ENCODE measurements at places on chromosomes 5 and 9.
A peak's percentile ranks its signal among the peaks of the same experiment; 100 is the strongest.

GRCh38 chr5:145847499-145848497 is 12.7 kb upstream of the PRELID2 start:
- peak; percentile 67 for DNase-seq

GRCh38 chr5:94130077-94130476 is 388.7 kb upstream of the POU5F2 start:
- no peak for DNase-seq

DNA sequence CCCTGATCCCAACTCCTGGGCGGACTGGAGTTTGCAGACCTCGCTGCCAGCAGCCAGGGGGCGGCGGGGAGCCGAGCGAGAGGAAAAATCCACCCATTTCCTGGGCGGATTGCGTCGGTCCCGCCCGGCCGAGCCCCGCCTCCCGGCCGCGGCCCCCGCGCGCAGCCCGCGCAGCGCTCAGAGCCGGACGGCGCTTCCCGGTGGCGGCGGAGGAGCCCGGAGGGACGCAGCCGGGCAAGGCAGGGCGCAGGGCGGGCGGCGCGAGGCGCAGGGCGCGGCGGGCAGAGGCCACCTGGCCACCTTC is at the start of gene OLFM1:
Gene OLFM1, plus strand, starts transcription at position 180 of the 304 bp plus-strand sequence. CDS start 322 bp downstream, outside the sequence.
- no peak for DNase-seq

DNA sequence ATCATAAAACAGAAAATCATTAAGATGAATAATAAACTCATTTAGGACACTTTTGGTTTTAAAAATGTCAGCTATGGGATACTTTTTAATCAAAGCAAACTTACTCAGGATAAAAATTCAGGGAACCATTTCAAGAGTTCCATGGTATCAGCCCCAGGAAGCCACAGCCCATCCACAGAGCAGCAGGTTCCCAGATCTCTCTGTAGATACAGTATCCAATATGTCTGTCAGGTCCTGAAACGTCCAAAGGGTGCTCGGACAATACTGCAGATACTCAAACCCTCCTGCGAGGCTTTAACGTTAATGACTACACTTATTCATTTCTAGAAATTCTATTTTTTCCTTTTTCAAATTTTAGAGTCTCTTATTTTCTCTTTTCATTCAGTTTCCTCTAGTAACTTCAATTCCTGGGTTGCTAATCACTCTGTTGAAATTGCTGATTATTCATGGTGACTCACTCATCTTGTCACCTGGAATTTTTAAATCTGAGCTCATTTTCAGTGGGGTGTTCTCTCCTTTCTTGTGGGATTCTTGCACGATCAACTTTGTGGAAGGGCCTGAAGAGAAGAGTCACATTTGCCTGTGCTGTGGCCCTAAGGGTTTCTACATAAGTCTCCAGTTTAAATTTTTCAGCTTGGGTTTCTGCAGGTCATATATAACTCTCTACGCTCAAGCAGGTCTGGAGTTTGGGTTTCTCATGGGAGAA is 435.8 kb downstream of the CTNND2 start:
- peak; percentile 32 for DNase-seq

- DNase-seq, result no peak
These were observed 16.8 kb upstream of the RAB14 start for GRCh38 chr9:121218357-121219027.

DNA sequence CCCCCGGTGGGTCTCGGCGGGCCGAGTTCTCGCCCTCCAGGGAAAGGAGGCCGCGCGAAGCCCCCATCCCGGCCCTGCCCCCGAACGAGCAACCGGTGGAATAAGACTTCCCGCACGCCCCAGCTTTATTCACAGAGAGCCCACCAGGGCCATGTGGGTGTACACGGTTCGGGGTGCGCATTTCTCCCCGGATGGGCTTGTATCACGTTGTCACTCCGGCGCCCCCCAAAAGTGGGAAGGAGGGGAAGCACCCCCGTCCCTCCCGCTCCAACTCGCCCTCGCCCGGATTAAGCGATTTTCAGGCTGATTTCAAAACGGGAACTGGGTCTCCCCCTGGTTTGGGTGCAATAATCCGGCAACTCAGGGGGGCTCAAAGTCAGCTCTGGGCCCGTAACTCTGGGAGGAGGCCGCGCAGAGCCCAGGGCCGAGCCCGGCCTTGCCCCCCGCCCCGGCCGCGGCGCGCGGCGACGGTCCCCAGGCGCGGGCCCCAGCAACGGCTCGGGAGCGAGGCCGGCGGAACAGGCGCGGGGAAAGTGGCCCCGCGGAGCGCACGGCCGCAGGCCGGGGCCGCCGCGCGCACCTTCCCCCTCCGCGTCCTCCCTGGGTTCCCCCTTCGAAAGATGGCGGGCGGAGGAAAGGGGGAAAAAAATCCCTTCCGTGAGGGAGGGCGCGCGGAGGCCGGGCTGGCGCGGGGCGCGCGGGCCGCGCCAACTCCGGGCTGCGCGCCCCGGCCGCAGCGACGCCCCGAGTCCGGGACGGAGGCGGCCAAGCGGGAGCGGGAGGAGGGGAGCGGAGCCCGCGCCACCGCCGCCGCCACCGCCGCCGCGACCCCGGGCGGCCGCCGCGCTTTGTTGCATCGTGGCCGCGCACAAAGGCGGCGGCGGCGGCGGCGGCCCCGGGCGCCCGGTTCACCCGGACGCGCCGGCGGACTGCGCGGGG is 644 bp downstream of the BRD3 start:
- no peak for DNase-seq

DNA sequence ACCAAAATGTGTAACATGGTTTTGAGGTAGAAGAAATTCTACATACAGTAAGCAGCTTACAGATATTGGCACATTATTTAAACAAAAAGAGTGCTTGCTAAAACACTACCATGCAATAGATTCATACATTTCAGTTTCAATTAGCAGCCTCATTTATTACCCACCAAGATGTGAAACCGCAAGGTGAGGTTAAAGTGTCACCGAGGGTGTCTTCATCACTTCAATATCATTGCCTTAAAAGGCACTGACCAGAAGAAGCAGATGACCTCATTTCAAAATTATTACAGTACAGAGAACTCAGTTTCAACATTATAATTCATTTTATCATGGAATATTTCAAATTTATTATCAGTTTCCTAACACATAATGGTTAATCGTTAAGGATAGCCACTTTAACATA is 302.2 kb downstream of the ISL1 start:
- no peak for DNase-seq

GRCh38 chr9:120978987-120979386 is 52.4 kb upstream of the TRAF1 start:
- DNase-seq, result no peak
